ENCODE measurements at places on chromosomes 1 and 21.
A peak's percentile ranks its signal among the peaks of the same experiment; 100 is the strongest.

DNA sequence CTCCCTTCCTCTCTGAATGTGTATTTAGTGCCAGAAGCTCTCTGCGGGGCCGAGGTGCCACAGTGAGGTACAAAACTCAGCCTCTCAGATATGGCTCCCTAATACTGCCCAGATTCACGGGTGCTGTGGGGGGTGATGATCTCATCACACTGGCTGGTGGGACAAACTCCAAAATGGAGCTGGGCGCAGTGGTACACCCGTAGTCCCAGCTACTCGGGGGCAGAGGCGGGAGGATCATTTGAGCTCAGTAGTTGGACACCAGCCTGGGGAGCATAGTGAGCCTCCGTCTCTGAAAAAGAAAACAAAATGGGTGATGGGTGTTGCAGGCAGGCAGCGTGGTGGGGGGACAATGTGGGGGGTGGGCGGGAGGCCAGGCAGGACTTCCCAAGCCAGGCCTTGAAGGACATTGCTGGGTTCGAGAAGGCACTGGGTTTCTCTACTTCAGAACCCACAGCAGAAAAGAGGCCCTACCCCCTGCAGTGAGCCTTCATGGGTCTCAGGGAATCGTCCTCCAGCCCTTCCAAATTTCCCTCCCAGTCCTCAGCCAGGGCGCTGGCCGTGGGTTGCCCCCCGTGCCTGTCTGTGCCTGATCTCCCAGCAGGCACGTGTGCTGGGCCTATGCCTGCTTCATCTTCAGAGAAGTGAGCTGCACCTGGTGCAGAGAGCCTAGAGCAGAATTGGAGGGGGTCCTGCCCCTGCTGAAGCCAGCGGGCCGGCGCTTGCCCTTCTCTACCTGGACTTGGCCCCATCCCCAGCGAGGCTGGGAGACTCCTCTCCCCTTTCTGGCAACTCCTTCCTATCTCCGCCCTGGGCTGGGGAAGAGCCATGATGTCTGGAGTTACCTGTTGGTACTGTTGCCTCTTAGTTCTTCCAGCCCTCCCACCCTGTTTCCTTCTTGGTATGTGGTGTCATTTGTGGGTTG lies 14.0 kb downstream of the H6PD start:
- no peak for DNase-seq

DNA sequence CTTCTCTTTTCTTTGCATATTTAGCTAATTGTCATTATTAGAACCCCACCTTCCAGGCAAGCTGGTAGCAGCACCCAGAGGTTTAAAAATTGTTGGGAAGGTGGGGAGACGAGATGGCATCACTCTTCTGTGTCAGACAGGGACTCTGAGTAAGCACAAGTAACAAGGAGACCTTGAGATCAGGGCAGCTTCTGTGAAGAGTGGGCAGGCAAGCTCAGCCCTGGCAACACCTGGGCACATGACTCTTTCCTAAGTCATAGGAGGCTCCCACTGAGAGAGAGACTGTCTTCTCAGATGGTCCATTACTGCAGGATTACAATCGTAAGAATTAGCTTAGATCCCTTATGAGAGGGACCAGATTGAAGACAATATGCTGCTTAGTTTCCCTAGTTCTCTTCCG lies 183.5 kb downstream of the BRINP2 start:
- no peak for DNase-seq

GRCh38 chr1:91700332-91700731 lies 185.6 kb downstream of the TGFBR3 start:
- no peak for DNase-seq

DNA sequence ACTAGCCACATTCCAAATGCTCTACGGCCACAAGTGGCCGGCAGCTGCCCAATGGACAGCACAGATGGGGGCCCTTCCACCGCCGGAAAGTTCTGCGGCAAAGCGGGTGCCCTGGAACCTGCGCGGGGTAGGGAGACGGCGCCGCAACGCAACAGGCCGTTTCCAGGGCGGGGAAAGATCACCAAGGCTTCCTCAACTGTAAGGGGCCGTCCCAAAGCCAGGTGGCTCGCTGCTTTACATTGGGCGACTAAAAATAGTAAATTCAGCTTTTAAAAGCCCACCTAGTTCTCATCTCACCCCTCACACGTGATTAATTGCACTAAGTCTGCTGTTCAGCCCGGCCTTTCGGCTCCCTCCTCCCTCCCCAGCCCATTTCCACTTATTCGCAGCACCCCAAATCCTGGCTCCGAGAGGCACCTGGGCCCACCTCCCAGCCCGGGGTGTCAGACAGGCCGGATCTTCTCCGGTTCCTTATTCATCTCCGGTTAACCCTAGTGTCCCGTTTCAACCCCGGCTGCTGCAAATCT lies 643 bp downstream of the CFAP298 start:
- no peak for DNase-seq

DNA sequence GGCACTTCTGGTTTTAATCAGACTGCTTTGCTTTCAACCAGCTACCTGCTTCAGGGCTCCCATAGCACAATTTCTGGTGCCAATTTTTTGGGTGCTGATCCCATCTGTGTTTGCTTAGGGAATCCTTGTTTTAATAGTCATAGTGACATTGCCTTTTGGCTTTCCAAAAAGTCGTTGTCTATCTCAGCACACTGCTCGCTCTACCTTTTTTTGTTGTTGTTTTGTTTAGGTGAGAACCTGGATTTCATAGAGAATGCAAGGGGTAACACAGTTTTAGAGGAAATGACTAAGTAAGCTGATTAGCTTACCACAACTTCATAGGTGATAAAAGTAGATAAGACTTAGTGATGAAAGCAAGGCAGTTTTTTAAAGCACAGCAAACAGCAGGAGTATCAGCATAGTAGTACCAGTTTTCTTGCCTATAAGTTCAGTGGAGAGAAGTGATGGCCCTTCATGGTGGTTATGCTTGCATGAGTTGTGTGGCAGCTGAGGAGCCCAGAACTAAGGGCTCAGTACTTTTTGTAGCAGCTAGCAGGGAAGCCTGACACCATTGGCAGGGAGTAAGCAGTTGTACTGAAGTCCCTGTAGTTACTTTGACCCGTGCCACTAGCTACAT lies 31.3 kb downstream of the NEK7 start:
- no peak for DNase-seq

GRCh38 chr21:45929449-45929848 lies 52.1 kb upstream of the COL6A1 start:
- no peak for DNase-seq

GRCh38 chr1:74689621-74690363 lies 16.2 kb upstream of the ERICH3 start:
- DNase-seq: peak; percentile 25

DNA sequence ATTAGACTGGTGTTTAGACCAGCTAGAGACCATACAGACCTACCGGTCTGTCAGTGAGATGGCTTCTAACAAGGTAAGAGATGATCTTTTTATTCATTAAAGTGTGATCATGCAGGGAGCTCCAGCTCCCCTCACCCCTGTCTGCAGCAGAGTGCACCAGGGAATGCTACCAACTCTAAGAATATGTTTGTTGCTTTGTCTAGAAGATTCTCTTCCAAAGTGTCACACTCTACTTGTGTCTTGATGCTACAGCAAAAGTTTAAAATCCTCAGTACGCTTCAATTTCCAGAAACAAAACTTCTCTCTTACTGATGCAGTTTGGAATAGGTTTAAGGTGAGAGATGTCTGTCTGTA lies 201.4 kb upstream of the SGIP1 start:
- DNase-seq: no peak

GRCh38 chr1:155145491-155145890 lies 5.2 kb upstream of the DPM3 start:
- no peak for DNase-seq

- DNase-seq: no peak
These were observed 58.6 kb downstream of the DDX20 start for GRCh38 chr1:111814305-111814628.

DNA sequence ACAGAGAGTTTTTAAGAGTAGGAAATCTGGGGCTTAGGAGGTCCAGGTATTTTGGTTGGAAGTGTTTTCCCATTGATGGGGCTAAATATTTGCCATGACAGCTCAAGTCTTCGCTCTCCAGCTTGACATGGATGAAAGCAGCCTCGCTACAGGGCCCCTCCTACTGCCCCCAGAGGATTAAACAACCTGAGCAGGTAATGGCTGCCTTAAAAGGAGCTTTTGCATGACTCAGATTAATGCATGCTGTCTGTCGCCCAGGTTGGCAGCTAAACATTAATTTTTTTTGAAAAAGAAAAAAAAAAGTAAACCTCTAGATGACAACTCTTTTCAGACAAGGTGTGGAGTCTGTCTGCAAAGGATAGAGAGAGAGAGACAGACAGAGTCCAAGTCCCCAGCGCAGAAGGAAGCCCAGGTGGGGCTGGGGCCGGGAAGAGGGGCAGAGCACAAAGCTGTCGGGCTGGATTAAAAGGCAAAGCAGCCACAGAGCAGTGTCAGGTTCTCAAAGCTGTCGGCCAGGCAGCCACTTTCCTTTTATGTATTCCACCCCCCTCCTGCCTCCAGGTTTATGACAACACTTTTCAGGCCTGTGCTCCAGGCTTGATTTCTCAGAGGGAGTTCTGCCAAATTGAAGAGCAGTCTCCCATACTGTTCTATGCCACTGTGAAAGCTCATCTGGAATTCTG lies 127.9 kb downstream of the CLIC6 start:
- DNase-seq: no peak

DNA sequence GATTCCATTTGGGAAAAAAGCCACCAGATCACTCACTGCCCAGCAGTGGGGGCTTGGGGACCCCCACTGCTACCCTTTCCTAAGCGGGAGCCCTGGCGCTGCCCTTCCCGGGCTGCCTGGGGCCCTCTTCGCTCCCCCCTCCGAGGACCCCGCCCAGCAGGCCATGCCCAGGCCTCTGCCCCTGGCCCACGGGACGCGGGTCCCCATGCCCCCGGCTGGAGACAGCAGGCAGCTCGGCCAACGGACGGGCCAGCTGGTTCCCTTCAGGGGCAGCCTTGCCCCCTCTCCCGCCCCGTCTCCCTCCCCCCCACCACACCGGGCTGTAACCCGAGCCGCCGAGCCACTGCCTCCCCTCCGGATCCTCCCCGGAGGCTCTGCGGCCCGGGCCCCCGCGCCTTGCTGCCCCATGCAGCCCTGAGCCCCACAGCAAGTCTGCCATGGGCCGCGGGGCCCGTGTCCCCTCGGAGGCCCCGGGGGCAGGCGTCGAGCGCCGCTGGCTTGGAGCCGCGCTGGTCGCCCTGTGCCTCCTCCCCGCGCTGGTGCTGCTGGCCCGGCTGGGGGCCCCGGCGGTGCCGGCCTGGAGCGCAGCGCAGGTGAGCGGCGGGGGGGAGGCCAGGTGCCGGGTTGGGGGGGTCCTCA lies at the start of gene MMP23B:
Gene MMP23B (plus strand): TSS at position 392 of the 639 bp plus-strand sequence. CDS start 46 bp downstream, at position 438.
- no peak for DNase-seq

DNA sequence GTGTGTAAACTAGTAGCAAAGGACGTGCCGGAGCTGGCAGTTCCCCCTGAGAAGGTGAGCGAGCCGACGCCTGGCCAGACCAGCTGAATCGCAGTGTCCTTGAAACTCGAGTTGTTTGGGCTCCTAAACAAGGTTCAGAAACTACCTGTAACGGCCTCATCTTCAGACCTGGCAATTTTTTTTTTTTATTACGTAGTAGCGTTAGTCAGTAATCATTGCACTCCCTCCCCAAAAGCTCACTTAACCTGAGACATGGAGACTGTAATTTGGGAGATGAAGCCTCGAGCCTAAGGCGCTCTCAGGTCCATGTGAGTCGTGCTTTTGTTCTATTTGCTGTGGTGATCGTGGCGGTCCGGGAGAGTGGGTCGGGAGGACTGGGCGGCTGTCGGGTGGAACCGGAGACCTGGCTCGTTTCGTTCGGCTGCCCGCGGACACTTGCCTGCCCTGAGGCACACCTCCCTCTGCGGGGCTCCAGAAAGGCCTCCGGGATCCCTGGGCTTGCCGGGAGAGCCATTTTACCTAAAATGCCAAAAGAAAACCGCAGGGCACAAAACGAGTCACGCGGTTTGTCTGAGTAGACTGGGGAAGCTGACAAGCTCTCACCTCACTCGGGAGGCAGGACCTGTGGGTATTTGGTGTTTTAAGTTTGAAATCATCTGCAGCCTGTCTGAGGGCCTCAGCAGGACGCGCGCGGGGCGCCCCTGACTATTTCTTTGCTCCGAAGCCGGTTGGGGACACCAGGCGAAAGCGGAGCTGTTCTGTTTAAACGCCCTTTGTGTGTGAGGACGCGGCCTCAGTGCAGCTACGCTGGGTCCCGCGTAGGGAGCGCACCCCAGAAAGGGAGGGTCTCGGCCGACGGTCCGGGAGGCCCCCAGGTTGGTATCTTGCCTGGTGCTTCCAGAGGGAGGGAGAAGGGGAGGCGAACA lies 722 bp downstream of the LHX8 start:
- no peak for DNase-seq
